ENCODE measurements at places on chromosomes 6 and 20. TPM values are rescaled to one million over a fixed set of nuclear protein-coding genes. Genes with fewer than 3 reads are reported as not detected.

GRCh38 chr6:135568379-135568778 is 70.8 kb upstream of the AHI1 start:
- peak; percentile 39 for DNase-seq

DNA sequence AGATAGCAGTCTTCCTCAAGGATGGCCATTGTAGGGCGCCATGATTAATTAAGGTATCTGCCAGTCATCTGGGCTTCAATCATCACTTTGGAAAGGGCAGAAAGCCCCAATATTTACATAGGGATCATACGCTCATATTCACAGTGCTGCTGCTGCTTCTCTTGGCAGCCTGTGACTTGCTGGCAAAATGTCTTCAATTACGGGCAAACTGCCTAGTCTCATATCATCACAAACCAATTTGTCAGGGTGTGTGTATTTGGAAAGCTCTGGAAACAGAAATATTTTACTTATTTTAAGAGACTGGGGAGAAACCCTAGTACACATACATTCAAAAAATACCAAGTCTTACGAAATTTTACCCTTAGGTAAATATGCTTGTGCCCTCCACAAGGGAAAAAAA is 77.6 kb downstream of the SAMD5 start:
- DNase-seq, result peak; percentile 15

DNA sequence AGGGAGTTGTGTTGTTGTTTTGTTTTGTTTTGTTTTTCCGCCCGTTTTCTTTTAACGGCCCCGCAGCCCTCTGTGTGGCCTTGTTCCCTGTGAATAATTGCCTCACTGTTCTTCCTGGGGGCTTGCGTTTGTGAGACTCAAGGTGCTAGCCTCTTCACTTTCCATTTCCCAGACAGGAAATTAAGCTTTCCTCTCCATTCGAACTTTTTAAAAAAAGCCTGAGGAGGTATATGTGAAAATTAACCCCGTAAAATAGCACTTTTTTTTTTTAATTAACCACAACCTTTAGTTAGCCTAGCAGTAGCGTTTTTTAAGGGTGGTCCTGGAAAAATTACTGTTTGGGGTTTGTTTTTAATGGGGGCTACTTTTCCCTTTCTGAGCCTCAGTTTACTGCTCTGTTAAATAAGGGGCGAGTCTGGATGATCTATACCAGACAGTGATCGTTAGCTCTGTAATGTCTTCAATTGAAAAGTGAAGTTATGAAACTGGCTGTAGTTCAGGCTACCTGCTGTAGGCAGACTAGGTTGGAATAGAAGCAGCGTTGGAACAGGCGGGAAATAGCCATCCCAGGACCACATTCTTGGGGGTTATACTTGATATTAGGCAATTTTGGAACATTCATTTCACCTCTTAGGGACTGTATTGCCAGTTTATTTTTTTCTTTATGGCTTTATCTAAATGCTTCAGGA is 1.7 kb downstream of the STX16 start:
- DNase-seq, result no peak

DNA sequence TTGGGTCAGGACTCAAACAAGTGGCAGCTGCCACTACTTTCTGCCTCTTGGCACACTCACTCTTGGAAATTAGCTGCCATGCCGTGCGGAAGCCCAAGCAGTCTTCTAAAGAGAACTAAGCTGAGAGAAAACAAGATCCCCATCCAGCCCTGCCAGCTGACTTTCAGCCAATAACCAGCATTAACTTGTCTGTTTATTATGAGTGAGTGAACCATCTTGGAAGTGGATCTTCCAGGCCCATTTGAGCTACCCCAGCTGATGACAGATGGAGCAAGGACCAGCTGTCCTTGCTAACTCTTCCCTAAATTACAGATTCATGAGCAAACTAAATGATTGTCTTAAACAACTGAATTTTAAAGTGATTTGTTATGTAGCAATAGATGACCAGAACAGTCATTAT is 73.9 kb upstream of the RBM24 start:
- DNase-seq, result no peak

DNA sequence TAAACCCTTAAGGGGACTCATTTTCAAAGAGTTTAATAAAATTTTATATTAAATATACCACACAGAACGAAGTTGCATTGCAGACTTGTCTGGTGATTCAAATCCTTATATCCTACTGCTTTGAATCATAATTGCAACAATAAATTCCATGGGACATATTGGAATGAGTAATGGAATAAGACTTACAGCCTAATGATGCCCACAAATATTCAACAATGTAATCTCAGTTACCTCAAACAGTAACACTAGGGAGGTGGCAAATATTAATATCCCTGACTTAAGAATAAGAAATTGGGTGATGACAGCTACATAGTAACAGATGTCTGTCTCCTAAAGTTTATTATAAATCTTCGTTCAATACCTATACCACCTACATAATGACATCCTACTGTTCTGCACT is 52.6 kb downstream of the BMP5 start:
- DNase-seq, result no peak

- no peak for DNase-seq
Measured at GRCh38 chr6:34771727-34772126, 14.4 kb downstream of the SNRPC start.

GRCh38 chr20:46269372-46269771 is 38.9 kb downstream of the CDH22 start:
- no peak for DNase-seq

DNA sequence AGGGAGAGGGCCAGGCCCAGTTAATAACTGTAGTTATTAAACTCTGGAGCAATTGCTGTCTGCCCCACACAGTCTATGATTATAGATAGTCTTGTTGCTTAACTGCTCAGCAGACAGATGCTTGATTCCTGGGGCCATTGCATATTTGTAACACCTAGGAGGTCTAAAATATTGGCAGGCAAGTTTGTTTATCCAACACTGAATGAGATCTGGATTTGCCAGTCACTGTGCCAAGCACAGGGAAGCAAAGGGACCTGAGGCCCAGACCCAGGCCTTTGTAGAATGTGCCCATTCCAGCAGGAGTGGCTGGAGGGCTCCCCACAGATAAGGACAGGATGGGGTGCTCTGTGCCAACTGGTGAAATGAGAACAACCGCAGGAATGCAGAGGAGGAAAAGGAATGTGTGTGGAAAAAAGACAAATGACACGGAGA is 17.6 kb upstream of the ENTPD6 start:
- no peak for DNase-seq

GRCh38 chr6:96878143-96878542 is 19.5 kb downstream of the NDUFAF4 start:
- no peak for DNase-seq

- DNase-seq, result no peak
Measured at GRCh38 chr6:470901-471448, 79.4 kb downstream of the IRF4 start.

GRCh38 chr6:43786664-43787329 is 16.8 kb downstream of the VEGFA start:
- no peak for DNase-seq

DNA sequence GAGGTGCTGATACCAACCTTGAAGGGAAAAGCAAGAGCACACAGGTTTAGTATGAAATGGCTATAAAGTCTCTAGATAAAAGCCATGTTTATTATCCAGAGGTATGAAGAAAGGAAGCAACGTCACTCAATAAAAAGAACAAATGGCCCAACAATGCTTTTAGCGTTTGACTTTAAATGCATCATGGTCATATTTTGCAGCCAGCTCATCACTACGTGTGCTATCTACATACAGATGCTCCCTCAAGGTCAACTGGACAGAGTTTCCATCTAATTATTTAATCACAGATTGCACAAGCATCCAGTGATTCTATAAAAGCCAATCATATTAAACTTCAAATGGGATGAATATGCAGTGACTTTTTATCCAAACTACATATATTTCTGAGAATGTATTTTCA is 127.6 kb upstream of the SYNDIG1 start:
- no peak for DNase-seq

- no peak for DNase-seq
Measured at GRCh38 chr20:56833427-56833826, 204.3 kb downstream of the TFAP2C start.

GRCh38 chr6:16206595-16207037 is 31.8 kb upstream of the GMPR start:
- DNase-seq, result peak; percentile 83

GRCh38 chr6:11814819-11815218 is 36.2 kb upstream of the ADTRP start:
- no peak for DNase-seq

GRCh38 chr6:84282550-84282949 is 55.1 kb upstream of the CEP162 start:
- DNase-seq, result no peak

GRCh38 chr6:19231878-19232561 is 605.1 kb upstream of the ID4 start:
- no peak for DNase-seq

DNA sequence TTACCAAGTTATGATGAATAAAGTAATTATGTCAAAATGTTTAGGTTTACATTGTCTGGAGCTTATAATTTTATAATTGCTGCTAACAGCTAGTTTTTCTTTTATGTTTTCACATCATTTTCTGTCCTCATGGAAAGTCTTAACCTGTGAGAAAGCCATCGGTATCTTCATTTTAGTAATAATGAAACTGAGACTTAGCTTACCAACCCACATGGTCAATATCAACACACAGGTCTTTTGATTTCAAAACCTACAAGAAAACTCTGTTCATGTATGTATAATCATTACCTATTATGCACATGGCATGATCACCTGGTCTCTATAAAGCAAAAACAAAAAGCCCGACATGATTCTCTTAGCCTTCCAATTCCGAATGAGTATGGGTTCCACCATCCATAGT is 61.9 kb downstream of the KCNQ5 start:
- DNase-seq, result no peak

- DNase-seq, result no peak
Measured at GRCh38 chr6:76708641-76709331, 636.3 kb upstream of the IMPG1 start.

DNA sequence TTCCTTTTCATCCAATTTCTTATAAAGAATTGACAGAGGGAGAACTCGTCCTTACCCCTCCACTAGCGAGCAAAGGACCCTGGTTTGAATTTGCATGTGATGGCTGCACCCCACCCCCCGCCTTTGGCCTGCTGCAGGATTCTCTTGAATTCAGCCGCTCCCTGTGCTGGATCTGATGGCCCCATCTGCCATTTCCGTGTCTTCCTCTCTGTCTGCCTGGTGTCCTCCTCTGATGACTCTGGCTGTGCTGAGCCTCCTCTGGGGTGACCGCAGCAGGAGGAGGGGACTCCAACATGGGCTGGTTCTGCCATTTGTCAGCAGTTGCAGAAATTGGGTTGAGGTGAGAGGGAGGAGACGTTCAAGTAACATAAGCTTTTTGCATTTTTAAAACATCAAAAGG is 188.8 kb downstream of the DLL1 start:
- DNase-seq, result no peak

DNA sequence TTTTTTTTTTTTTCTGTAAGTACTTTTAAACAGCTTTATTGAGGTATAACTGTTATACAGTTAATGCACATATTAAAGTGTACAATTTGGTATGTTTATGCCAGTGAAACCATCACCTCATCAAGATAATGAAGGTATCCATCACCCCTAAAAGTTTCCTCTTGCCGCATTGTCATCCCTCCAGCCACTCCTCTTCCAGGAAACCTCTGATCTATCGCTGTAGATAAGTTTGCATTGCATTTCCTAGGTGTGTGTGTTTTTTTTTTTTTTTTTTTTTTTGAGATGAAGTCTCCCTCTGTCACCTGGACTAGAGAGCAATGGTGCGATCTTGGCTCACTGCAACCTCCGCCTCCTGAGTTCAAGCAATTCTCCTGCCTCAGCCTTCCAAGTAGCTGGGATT is 3.1 kb downstream of the SLX4IP start:
- no peak for DNase-seq

- no peak for DNase-seq
Measured at GRCh38 chr6:6825193-6825784, 236.8 kb downstream of the LY86 start.

DNA sequence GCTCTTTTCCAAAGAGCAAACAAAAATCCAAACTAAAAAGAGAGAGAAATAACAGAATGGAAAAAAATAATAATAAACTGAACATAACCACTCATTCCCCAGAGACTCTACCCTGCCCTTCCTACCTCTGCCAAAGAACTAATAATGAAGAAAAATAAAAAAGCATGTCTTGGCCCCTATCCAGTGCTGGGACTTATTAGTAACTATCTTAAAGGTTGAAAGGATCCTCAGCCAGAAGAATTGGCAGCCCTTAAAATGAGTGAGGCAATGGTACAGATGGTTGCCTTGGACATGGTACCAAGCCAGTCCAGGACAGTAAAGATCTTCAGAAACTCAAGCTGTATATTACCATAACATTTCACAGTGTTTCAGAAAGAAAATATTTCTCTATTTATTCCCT is 279.3 kb downstream of the HACE1 start:
- no peak for DNase-seq

GRCh38 chr6:119273272-119274196 is 76.0 kb downstream of the MAN1A1 start:
- no peak for DNase-seq

DNA sequence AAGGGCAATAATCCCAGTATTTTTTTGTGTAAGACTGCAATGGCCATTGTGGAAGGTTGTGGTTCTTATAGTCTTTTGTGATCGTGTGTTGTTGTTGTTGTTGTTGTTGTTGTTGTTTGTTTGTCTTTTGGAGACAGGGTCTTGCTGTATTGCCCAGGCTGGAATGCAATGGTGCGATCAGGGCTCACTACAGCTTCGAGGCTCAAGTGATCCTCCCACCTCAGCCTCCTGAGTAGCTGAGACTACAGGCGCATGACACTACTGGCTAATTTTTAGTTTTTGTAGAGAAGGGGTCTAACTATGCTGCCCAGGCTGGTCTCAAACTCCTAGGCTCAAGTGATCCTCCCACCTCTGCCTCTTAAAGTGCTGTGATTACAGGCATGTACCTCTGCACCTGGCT is 3.5 kb upstream of the GSTA4 start:
- no peak for DNase-seq

- DNase-seq, result peak; percentile 18
Measured at GRCh38 chr20:32356622-32357374, 1.3 kb upstream of the ASXL1 start.

The CCND3 gene
- total RNA-seq, result 225 TPM

The MICB gene
- 3.9 TPM for total RNA-seq

The FBXL4 gene
- total RNA-seq, result 27.3 TPM

The BPI gene
- not detected for total RNA-seq

The WFDC10A gene
- not detected for total RNA-seq

The KCNK15 gene
- total RNA-seq, result 1.9 TPM

Measured in tibial nerve (tissue), 4 donors.